ENCODE measurements at places on chromosomes 1 and 21.

- no peak for DNase-seq
These were observed 12.5 kb upstream of the KCNA2 start for GRCh38 chr1:110618668-110619067.

GRCh38 chr1:147750618-147751217 lies 9.7 kb downstream of the GJA5 start:
- no peak for DNase-seq

- no peak for DNase-seq
These were observed 44.6 kb downstream of the COQ8A start for GRCh38 chr1:226984521-226985238.

- DNase-seq = no peak
These were observed 21.5 kb upstream of the LEPR start for GRCh38 chr1:65399003-65399402.

- DNase-seq = no peak
These were observed 46.2 kb downstream of the CAPN9 start for GRCh38 chr1:230793463-230793745.

GRCh38 chr1:28343405-28343804 lies 14.6 kb downstream of the MED18 start:
- no peak for DNase-seq

GRCh38 chr1:234955107-234955731 lies 173.4 kb downstream of the TOMM20 start:
- no peak for DNase-seq

DNA sequence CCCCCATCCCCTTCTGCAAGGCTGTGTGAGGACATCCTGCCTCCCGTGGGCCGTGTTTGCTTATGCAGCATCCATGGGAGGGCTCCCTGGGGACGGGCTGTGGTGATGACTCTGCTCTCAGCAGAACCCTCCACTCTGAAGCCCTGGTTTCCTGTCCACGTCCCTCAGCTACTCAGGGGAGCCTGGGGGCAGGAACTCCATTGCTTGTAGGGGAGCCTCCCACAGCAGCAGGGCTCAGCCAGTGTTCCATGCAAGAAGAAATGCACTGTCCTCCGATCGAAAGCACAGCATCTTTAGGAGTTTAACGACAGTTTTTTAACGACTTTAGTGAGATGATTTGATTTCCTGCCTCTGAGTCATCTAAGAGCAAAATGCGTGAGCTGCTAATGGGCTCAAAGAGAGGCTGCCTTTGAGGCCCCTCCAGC lies 8.3 kb upstream of the KCNAB2 start:
- peak; percentile 69 for DNase-seq

DNA sequence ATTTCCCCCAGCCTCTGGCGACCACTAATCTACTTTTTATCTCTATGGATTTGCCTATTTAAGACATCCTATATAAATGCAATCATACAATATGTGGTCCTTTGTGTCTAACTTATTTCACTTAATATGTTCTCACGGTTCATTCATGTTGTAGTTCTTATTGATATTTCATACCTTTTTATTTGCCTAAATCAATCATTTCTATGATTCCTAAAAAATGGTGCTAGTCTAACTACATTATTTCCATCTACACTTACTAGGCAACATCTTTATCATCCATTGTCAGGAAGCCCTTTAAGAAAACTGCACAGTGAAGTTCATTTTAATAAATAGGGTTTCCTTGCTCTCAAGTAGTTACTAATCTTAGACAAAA lies 380 bp upstream of the FBXO28 start:
- DNase-seq = no peak

GRCh38 chr21:29351691-29352090 lies 53.0 kb downstream of the BACH1 start:
- DNase-seq = no peak

All from GM13977 (cell line).